ENCODE measurements at places on chromosomes 1 and 21.

- no peak for DNase-seq
Observed at GRCh38 chr1:242239398-242239797, 240.5 kb upstream of the MAP1LC3C start.

- DNase-seq = no peak
Observed at GRCh38 chr1:66050123-66050522, 257.4 kb downstream of the PDE4B start.

DNA sequence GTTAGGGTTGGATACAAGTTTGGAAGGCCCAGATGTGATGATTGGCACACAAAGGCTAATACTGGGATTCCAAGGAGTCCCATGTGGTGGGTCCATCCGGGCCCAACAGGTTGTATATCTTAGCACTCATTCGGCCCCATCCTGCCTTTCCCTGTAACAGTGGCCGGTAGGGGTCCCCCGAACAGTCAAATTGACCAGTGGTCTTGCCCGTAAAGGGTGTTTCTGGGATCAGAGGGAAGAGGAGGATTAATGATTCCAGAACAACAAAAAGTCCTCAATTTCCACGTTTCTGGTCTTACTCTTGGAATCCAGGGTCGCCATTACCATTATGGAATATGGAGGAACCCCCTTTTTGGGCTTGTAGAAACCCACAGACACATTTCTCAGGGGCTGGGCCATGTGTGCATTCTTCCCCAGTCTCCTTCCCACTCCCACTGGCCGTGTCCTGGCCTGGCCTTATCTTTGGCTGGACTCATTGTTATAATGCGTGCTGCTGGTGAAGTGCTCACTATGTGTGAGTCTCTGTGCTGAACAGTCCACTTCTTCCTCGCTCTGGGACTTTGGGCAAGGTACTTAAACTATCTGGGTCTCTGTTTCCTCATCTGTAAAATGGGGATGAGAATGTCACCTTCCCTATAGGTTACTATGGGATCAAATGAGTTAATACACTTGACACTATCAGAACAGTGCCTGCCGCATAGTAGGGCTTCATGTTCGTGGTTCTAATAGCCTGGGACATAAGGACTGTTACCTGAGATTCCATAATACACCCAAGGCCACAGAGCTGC, 161.8 kb downstream of the DYRK1A start:
- DNase-seq = no peak

DNA sequence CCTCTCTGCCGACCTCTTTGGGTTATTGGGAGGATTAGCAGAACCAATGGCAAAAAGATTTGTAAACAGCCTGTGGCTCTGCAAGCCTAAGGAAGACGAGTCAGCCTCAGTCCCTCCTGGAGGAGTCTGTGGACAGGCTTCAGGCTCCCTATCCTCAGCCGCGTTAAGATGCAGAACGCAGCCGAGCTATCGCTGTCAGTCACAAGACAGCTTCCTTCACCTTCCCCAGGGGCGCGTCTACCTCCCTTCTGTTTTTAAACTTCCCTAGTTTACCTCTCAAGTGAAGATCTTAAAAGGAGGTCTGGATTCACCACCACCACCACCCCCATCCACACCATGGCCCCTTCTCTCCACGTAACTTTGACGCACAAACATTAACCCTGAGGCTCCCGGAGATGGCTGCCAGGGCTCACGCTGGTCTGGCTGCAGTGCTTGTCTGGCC, 738 bp downstream of the CAMK1G start:
- no peak for DNase-seq

DNA sequence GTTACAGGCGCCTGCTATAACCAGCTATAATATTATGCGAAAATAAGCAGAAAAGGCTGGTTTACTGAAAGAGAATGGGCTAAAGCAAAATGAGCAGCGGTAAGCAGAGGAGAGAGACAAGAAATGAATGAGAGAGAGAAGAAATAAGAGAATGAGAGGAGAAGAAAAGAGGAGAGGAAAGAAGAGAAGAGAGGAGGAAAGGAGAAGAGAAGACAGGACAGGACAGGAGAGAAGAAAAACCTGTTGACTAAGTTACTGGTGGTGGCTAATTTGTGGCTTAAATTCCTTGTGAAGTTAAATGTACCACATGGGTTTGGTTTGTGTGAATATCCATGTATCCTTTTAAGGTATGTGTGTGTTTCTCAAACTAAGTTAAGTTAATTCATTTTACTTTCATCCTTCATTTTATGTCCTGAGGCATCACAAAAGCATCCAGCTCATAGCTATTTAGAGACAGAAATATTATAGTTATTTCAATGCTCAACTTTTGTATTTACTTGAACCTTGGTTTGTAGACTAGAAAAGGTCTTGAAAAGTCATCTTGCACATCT, 3.1 kb upstream of the DDR2 start:
- no peak for DNase-seq

DNA sequence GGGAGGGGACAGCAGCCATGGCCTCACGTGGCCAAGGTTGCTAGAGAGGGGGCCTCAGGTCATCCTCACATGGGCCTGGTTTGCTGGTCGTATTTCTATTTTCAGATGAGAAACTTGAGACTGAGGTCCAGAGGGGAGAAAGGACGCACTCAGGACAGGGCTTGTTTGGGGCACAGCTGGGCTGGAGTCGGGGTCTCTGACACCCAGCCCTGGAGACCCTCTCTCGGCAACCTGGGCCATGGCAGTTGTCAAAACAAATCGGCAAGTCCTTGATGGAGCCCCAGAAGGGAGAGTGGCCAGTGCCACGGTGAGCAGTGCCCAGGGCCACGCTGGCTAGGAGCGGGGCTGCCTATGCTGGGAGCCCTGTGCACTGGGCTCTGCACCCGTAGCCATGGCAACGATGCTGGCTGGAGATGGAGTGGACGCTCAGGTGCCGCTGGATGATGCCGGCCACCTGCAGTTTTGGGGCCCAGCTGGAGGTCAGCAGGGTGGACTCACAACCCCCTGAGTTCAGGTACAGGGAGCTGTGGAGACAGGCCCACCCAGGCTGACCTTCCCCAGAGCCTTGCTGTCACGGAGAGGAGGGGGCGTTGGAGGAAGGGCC, 11.1 kb downstream of the LRRC3 start:
- no peak for DNase-seq

DNA sequence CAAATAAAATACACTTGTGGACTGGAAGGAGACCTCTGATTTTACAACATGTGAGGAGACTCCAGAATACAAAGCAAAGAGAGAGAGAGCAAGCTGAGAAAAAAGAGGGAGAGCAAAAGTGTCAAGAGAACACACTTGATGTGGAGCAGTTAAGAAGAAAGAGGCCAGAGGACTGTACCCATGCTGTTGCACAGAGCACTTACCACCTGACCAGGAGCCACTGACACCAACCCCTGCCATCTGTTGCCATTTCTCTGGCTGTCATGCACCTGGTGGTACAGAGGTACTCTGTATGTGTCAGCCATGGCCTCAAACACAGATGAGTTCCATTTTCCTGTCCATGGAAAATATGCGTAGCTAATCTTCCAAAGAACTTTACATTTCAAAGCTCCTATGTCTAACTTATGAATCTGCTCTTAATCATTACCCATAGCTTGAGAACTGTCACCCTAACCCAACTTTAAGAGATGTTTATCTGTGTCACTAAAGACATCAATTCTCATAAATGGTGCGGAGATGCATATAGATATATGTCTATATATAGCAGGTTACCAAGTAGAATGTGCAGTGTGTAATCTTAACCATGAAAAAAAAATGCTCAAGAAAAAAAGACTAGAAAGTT, 32.8 kb upstream of the ABCD3 start:
- no peak for DNase-seq

GRCh38 chr21:35737899-35738346, 322.4 kb downstream of the SETD4 start:
- no peak for DNase-seq

GRCh38 chr21:45573452-45574035, 31.3 kb upstream of the SLC19A1 start:
- no peak for DNase-seq

GRCh38 chr21:39020751-39021477, 162.3 kb downstream of the PSMG1 start:
- DNase-seq = no peak

DNA sequence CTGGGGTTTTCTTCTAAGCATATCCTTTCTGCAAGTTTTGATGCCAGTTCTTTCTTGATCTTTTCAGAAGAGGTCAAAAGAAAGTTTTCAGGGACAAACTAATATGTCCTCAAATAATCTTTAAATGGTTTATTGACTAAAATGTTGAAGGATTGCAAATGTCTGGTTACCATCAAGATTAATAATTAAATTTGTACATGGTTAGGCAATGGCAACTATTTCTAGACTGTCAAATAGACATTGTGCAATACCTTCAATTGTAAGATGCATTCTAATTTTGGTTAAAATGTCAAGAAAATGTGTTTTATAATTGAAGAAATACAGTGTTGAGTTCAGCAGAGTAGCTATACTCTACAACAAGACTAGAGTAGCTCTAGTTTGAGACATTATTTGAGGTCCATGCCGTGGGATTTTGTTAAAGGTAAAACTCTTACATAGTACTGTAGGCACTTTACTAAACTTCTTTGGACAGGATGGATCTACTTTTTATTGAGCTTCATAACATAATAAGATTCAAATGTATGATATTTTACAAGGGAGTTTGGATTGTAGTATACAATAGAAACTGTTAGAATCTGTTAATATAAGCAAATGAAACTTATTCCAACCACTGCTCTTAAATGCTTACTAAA, 22.6 kb downstream of the MAEL start:
- no peak for DNase-seq

DNA sequence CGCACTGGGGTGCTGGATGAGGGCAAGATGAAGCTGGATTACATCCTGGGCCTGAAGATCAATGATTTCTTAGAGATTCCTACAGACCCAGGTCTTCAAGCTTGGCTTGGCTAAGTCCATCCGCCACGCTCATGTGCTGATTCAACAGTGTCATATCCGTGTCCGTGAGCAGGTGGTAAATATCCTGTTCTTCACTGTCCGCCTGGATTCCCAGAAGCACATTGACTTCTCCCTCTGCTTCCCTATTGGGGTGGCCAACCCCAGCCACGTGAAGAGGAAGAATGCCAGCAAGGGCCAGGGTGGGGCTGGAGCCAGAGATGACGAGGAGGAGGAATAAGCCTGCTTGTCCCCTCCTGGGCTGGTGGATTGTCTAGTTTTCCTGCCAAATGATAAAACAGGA, 2.2 kb upstream of the CBR3 start:
- DNase-seq = no peak

DNA sequence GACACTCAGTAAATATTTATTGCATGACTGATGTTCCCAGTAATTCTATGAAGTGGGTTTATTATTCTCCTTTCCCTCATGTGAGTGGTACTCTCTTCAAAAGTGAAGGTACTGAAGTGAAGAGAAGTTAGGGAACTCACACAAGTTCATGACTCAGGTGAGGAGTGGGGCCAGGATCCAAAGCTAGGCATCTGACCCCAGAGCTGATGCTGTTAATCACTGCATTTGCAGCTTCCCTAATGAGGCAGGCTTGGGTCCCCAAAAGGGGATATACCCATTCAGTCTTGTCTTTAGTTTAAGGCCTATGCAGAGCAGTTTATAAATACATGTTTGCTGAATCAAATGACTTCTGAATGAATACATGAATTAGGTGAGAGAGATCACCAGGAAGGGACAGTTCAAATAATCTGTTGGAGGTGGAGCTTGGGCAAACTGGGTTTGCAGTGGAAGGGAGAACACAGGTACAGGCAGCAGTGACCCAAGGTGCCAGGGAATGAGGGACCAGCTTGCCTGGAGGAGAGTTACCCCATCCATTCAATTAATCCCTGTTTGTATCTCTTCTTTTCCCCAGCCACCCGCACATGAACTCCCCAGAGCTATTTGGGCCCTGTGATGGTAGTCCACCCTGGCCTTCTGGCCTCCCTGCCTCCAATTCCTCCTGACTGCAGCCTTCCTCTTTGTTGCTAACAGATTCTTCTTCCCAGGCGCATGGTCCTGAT, 2.0 kb downstream of the CD58 start:
- no peak for DNase-seq

DNA sequence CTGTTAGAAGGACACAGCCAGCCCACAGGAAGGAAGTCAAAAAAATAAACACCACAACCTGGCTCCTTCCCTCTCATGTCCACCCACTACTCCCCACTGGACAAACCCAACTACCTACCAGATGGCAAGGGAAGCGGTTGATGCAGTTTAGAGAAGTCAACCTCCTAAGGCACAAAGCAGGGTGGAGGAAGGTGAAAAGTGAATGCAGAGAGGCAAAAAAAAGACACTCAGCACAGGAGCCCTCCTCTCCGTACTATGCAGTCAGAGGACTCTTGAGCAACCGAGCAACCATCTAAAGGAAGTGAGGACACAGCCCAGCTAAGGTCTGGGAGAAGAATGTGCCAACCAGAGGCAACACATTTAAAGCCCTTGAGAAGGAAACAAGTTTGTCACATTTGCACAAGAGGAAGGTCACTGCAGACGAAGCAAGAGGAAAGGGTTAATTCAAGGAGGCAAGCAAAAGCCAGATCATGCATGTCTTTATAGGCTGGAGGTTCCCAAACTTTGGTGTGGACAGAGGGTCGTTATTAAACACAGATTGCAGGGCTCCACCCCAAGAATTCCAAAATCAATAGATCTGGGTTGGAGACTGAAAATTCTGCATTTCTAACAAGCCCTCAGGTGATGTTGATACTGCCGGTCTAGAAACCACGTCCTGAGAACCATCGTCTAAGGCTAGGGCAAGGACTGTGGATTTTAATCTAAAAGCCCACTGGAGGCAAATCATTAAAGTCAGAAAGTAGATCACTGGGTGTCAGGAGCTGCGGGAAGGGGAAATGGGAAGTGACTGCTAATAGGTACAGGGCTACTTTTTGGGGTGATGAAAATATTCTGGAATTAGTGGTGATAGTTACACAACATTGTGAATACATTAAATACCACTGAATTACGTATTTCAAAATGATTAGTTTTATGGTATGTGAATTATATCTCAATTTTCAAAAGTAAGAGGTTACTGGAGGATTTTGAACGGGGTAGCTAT, 19.7 kb downstream of the TP53BP2 start:
- DNase-seq = no peak

DNA sequence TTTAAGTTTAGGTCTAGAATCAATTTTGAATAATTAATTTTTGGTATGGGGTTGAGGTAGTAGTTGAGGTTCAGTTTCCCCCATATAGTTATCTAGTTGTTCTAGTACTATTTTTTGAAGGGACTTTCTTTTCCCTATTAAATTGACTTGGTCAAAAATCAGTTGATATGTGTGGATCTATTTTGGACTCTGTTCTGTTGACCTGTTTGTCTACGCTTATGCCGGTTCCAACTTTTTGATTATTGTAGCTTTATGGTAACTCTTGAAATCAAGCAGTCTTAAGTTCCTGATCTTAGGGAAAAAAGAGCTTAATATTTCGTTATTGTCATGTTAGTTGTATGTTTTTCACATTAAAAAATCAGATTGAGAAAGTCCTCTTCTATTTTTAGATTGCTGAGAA, 60.7 kb downstream of the FOXD2 start:
- no peak for DNase-seq

DNA sequence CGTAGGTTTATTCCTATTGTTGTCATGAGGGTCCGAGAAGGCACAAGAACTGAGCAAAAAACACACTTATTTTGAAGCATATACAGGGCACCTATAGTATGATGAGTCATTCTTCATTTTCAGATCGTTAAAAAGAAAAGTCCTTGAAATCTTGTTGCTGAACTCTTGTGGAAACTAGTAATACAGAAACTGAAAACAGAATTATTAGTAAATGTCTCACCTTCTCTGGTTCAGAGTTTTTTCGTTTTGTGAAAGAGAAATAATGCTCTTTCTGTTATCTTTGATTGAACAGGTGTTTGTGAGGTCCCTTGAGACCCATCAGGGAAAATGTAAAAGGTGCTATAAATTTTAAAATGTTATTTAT, 102.0 kb upstream of the COA6 start:
- no peak for DNase-seq

- DNase-seq = no peak
Observed at GRCh38 chr1:97186381-97186780, 464.8 kb downstream of the PTBP2 start.

Measured in NCI-H1694 treated with DMSO at 0.1 percent for 48 hours (cell line).